CD4-positive, alpha-beta T cell treated with Interleukin-6 for 4 hours (primary cell): ENCODE measurements at places on chromosomes 16 and 17.

DNA sequence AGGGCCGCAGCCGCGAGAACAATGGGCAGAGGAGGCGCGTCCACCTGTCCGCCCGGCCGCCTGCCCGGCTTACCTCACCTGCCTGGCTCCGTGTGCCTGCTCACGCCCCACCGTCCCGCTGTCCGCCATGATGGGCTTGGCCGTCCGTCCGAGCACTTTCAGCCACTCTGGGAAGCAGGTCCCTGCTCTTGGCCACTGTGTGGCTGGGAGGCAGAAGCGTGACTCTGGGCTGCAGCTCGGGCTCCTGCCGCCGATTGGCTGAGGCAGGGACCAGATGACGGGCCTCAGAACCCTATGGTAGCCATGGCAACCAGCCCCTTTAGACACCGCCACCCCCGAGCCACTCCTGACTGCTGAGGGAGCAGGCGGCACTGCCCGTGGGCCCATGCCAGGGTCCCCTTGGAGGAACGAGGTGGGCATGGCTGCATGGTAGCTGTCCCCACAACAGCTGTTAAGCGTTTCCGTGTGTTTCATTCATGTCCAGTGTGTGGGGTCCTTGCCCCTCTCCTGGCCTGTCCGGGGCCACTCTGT lies 8.9 kb upstream of the AXIN1 start:
- no peak for DNase-seq

DNA sequence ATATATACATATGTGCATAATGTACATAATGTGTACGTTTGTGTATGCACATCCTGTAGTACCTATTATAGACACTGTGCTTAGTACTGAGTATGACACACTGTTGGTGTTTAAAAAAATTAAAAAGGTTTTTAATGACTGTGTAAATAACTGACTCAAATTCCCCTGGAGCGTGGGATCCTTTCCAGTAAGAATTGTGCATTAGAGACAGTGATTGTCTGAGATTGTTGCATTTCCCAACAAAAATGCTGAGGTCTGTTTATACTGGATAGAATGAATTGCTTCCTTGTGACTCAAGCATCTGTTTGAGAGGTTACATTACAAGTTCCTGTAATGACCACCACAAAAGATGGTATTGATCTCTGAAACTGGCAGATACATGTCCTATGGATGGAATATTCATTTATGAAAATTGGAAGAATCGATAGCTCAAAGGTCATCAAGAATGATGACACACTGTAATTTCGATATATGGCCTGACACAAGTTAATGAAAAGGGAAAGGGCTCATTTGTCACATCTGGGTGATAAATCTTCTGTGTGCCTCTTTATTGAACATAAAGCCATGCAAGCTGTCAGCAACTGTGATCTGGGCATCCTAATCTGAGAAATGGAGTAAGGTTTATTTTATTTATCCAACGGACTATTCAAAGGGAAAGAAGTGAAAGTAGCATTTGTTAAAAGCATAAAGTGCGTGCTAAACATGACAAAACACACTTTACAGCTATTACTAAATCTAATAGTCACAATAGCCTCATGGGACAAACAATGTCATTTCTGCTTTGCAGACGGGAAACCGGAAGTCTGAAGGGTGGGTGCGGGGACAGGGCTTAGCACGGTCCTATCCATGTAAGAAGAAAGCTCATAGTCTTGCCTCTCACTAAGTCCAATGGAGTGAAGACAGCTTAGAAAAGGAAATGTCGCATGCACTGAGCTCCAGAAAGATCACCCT lies 228.8 kb downstream of the CDH11 start:
- no peak for DNase-seq

- DNase-seq: no peak
Measured at GRCh38 chr16:55035029-55035428, 104.4 kb downstream of the IRX5 start.

- no peak for DNase-seq
Measured at GRCh38 chr16:87602001-87602775, at the start of gene JPH3. Gene JPH3 (plus strand): TSS chr16:87602508. CDS start chr16:87603147, 639 bp downstream.
